ENCODE measurements at places on chromosomes 3 and 15. TPM values are rescaled to one million over a fixed set of nuclear protein-coding genes. Genes with fewer than 3 reads are reported as not detected.

- no peak for DNase-seq
These were observed 252.4 kb upstream of the UBE2E1 start for GRCh38 chr3:23553353-23553752.

GRCh38 chr3:140942221-140943104 is 827 bp downstream of the SLC25A36 start:
- peak; percentile 61 for DNase-seq

DNA sequence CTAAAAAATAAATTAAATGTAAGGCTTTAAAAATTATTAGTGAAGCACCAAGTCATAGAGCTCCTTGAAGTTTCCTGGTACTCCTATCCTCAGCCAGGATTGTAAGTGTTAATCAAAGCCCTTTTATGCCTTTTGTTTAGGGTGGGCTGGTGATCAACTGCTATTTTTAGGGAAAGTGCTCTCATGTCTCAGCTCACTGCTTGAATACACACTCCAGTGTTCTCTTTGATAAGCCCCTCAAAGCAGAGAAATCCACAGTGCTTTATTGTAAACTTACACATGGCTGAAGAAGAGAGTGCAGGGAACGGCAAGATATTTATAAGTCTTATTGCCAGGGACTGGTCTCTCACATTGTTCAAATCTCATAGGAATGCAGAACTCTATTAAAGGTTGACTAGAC is 156.4 kb upstream of the AZI2 start:
- no peak for DNase-seq

DNA sequence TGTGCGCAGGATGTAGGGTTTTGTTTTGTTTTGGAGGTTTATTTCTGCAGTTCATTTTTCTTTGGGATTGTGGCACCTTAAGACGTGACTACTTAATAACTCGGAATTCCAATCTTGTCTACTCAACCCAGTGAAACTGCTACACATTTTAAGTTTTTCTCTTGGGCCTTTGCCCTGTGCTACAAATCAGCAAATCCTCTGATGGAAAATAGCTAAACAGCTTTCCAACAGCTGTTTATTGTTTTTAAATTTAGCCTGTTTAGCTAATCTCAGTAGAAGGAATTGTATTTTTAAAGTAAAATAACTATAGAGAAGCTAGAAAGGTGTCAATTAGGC is 48.4 kb downstream of the OPA1 start:
- DNase-seq = no peak

DNA sequence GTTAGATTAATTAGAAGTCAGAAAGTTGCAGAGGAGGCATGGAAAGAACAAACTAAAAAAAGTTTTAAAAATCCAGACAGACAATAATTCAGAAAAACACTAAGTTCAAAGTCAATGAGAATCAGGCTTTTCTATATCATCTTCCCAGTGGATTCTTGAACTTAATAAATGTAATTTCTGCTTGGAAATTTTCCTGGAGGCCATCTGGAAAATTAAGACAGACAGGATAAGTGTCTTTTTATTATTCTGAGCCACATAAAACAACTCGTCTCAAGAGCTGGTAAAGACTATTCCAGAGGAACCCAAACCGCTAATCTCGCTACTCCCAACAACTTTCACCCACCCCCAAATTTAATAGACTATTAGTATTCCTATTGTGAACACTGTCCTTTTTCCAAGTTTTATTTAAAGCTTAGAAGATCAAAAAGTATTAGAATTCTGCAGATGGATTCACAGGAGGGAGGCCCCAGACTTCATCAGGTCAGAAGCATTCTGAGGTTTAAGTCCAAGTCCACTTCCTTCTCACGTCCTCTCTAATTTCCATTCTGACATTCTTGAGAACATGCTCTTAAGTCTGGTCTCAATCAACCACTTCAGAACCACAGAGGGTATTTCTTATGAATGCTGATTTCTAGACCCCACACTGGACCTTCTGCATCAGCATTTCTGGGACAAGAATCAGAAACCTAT is 61.3 kb downstream of the ERC2 start:
- no peak for DNase-seq

DNA sequence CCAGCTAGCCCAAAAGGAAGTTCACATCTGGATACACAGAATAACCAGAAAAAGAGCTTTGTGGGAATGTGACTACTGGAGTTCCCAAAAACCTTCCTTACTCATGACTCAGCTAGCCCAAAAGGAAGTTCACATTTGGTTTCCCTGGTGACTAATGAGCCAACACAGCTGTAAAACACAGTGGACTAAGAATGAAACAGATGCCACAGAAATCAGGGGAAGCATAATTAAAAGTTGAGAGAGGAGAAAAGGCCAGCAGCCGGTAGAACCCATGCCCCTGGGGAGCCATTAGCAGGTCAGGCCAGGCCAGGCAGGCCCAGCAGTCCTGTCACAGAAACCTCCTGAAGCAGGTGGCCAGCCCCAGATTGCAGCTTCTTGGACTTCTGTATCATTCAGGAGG is 130.3 kb downstream of the GHSR start:
- DNase-seq = peak; percentile 79

DNA sequence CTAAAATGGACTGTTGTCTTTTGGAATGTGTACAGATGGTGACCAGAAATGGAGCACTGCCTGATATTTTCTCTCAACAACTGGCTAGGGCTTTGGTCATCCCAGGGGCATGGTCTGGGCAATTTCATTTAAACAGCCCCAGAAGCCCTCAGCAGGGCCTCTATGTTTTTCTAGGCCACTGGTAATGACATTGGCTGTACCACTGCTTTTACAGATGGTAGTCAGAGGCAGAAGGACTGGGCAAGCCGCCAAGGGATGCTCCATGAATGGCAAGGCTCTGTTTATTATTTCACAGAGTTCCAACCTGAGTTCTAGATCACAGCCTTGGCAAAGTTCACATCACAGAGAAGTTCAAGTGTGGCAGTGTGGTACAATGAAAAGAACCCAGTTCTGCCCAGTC is 37.0 kb upstream of the LMCD1 start:
- no peak for DNase-seq

DNA sequence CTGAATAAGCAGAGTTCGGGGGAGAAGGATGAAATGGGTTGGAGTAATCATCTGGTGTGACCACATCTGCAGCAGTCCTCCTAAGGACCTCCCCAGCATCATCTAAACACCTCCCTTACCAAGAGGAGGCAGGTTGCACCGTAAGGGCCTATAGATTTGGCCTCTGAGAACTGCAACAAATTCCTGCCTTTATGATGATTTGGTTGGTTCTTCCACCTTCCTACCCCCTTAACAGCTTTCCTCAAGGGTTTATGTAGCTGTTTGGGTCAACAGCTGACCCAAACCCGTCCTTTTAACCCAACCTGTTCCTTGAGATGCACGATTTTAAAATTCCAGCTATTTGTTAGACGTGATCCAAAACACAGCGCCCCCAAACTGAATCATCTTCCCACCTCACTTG is 58.2 kb downstream of the AAGAB start:
- no peak for DNase-seq

DNA sequence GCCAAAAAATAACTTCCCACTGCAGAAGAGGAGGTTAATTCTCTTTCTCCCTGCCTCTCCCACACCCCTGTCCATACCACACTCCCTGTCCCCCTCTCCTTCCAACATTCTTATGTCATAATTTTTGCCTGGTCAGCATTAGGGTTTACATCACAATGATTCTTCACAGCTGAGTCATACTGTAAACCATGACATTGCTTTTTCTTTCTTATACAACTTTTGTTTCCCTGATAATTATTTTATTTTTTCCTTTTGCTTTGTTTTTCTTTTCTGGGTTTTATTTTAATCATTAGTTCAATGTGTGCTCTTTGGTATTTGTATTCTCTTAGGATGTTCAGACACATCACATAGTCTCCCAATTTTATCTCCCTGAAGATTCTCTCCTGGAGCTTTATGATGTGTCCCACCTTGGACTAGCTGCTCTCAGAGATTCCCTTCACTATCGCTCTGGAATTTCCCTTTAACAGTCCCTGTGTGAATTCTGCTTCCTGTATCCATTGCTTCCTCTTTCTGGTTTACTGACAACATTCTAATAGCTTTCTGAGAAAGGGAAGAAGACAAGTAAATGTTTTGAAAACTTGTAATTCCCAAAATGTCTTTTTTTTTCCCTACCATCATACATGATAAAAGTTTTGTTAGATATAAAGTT is 70.7 kb downstream of the SOX2 start:
- DNase-seq = peak; percentile 54

DNA sequence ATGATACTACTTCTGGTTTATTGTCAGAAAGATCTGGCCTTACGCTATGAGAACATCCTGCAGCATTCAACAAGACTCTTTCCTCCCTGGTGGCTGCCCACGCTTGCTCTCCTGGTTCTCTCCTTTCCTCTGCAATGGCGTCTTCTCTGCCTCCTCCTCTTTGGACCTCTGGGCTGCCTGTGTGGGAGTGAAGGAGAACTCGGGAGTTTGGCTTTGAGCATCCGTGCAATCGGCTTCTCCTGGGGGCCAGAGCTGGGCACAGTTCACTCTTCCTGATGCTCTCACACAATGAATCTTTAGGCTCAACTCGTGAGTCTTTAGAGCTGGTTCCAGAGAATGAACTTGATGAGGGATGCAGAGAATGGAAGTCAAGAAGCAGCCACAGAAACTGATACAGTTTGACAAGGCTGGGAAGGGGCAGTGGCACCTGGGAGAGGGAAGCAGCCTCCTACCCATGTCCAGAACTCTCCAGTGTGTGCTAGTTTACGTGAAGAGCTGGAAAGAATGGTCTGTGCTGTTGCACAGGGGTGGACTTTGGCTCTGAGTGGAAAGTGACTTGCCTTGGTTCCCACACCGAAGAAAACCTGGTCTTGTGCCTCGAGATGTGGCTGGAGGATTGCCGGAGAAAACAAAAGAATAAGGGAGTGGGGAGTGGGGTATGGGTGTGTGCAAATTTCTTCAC is 37.9 kb downstream of the RPLP1 start:
- DNase-seq = no peak

DNA sequence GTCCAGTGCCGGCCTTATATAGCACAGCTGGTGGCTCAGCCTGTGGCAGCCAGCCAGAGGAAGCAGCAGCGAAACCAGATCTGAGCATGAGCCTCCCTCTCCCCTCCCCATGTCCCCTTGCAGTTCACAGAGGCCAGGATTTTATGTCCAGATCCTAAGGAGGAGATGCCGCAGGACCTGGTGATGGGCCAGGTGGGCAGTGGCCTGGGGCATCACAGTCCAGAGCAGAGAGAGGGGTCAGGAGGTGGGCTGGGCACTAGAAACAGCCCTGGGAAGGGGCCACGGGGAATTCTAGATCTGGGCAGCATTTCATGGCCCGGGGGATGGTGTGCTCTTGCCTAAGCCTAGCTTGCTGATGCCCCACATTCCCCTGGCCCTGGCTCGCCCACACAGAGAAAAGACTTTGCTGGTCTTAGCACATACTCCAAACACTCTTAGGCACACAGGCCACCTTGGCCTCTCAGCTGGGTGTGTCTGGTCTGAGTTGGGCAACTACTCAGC is 259 bp upstream of the CILP start:
- peak; percentile 28 for DNase-seq

DNA sequence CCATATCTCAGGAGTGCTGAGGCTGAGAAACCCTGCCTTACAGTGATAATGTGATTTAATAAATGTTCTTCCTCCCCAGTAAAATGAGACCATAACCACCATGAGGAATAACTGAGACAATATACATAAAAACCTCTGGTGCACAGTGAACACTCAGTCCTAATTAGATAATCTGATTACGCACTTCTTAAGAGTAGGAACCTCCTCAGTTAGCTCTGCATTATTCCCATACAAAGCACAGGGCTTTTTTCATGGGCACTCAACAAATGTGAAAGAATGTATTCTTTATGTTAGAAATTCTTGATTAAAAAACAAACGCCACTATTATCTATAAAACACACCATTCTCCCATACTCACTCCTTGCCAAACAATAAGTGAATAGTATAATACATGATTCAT is 97.0 kb downstream of the TNIK start:
- no peak for DNase-seq

GRCh38 chr3:138082085-138082991 is 33.1 kb downstream of the DZIP1L start:
- peak; percentile 93 for DNase-seq

- DNase-seq = no peak
These were observed 26.4 kb upstream of the MME start for GRCh38 chr3:155053756-155054155.

DNA sequence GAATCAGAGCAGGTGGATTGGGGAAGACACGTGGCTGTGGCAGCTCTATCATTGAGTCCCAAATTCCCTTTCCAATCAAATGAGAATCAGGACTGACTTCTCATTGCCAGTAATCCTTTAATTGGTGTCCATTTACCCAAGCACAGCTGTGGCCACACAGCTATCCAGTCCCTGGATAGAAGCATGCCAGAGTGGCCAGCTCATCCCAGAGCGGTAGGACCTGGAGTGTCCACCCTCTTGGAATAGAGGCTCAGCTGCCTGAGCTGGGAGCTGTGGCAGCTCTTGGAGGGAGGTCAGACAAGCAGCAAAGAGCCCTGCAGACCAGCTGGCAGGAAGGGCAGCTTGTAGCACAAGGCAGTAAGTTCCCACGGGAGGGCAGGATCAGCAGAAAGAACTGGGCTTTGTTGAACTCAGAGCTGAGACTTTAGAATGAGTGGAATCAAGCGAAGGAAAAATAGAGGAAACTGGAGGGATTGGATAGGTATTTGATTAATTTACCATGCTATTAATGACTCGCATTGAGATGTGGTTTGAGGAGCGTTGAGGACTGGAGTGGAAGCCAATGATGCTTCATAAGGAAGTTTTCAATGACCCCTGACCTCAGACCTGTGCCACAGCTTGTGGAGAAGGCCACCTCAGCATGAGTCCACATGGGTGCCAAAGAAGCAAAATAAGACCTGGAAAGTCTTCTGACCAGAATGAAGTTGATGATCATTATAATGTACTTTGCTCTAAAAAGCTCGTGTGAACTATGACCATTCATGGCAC is 6.9 kb upstream of the ALPK3 start:
- no peak for DNase-seq

GRCh38 chr3:14554715-14555114 is 14.6 kb upstream of the GRIP2 start:
- DNase-seq = peak; percentile 40

- DNase-seq = no peak
These were observed 63.0 kb upstream of the PFN2 start for GRCh38 chr3:150033721-150034120.

CCR5 gene
- total RNA-seq = not detected

LEO1 gene
- total RNA-seq = 24.2 TPM

GOLGA8R gene
- 3.0 TPM for total RNA-seq

RHOA gene
- total RNA-seq = 298 TPM

ARL6IP5 gene
- total RNA-seq = 50.0 TPM

ISLR2 gene
- not detected for total RNA-seq

C3orf85 gene
- not detected for total RNA-seq

SLC2A2 gene
- total RNA-seq = not detected

Measured in MCF 10A (cell line).